ENCODE measurements at places on chromosomes 4 and X.

DNA sequence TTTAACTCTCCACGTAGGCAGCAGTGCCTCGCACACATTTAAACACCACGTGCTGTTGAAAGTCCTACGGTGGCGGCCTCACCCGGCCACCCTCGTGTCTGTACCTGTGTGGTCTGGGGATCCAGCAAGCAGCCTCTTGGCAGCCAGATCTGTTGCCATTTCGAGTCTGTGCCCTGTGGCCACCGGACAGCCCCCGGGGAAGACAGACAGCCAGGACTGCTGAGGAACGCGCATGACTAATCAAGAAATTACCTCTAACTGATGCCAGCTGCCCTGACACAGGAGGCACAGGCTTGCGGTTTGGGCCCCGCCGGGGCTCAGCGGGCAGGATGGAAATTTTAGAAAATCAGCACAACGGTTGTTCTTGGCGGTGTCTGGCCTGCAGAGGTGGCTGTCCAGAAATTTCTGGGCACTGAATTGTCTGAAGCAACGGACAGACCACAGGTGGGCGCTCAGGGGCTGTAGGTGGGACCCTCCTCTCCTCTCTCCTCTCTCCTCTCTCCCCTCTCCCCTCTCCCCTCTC lies 15.6 kb upstream of the ASMTL start:
- no peak for DNase-seq

- DNase-seq, result no peak
These were observed 68.3 kb upstream of the RBPJ start for GRCh38 chr4:26252349-26253025.

DNA sequence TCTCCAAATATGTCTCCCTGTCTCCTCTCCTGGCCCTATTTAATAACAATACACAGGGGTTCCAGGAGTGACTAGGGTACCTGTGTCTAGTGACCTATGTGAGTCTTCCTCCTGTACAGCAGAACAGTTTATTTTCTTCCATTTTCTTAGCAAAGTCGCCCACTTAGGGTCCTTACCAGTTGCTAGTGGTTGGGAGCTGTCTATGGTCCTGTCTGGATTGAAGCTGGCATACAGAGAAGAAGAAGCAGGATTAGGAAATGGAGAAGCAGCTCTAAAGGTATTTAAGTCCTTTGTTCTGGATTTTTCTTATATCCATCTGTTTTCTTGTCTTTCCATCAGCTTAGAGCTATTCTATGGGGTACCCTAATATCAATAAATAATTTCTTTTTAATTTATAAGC lies 587.1 kb upstream of the CPEB2 start:
- DNase-seq, result no peak

DNA sequence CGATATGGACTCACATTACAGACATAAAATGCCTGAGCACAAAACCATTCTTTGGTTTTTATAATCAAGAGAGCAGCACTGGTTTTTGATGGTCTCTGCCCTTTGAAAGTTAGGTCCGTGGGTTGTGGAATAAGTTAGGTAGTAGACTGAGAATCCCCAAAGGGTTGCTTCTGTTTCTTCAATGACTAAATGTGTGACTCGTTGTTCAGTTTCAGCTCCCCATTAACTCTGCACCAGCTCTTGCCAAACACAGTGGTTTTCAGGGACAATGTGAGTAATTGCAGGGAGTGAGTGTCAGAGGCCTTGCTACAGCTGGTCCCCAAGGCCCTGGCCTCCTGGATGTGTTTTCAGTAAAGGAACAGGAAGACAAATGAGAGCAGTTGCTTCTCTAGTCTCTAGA lies 24.8 kb downstream of the SMIM20 start:
- no peak for DNase-seq

- DNase-seq, result no peak
These were observed 86.9 kb downstream of the CHRNA9 start for GRCh38 chr4:40421839-40422708.

DNA sequence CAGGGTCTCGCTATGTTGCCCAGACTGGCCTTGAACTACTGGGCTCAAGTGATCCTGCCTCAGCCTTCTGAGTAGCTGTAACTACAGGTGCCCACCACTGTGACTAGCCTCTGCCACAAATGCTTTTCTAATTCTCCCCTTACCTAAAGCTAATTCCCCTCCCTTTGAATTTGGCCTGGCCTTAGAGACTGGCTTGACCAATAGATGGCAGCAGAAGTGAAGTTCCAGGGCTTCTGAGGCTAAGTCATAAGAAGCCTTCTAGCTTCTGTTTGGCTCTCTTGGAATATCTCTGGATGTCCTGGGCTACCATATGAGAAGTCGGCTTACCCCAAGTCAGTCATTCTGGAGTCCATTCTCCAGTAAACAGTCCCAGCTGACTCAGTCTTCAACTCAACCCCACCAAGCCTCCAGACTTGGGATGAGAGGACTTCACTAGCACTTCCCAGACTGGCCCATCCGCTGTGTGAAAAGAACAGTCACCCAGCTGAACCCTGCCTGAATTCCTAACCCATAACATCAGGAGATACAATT lies 61.0 kb downstream of the HPRT1 start:
- DNase-seq, result no peak

- no peak for DNase-seq
These were observed 98.4 kb downstream of the PHKA2 start for GRCh38 chrX:18885328-18886004.

GRCh38 chr4:18067031-18067430 lies 45.5 kb upstream of the LCORL start:
- no peak for DNase-seq

DNA sequence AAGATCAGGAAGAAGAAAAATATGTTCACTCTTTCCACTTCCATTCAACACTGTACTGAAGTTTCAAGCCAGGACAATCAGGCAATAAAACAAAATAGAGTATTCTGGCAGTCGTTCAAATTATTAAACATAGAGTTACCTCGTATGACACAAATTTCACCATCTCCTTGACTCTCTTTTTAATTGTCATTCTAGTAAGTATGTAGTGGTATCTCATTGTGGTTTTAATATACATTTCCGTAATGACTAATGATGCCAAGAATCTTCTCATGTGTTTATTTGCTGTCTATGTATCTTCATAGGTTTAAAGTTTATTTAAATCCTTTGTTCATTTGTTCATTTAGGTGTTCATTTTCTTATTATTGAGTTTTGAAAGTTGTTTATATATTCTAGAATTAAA lies 352.2 kb downstream of the IDS start:
- no peak for DNase-seq
